Fibroblast of mammary gland (primary cell): ENCODE measurements at places on chromosomes 3 and 15.

- DNase-seq, result no peak
These were observed 59.8 kb upstream of the CACNA2D3 start for GRCh38 chr3:54062546-54062945.

DNA sequence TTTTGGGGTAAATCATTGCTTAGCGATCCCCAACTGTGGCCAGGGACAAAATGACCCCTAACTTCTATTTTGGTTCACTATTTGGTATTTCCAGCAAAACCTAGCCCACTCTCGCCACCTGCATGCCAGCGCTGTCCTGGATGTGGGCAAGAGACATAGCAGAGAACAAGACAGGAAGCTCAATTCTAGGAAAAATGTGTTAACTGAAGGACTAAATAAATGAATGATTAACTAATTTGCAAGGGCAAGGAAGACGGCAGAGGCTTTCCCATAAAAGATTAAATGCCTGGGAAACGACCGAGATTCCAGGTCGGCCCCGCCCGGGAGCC lies 408 bp downstream of the NICN1 start:
- DNase-seq, result no peak

DNA sequence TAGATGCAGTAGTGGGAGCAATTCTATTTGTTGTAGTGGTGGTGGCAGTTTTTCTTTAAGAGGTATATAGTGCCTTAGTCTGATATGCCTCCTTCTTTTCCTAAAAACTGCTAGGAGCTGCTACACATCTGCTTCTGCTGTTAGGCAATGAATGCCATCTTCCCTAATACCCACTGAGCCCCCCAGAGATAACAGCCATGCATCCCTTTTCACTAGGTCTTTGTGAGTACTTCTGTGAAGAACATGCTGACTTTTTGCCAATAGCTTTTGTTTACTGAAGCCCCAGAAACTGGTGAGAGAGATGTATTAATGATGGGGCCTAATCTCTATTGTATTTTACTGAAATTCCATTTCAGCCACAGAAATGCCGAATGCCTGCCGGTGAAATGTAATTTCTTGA lies 92.6 kb upstream of the CHL1 start:
- DNase-seq, result no peak

GRCh38 chr3:65146179-65146578 lies 458.4 kb upstream of the ADAMTS9 start:
- peak; percentile 26 for DNase-seq

GRCh38 chr3:169118666-169119370 lies 544.7 kb downstream of the MECOM start:
- DNase-seq, result peak; percentile 32

- DNase-seq, result no peak
These were observed 88.2 kb downstream of the RBPMS2 start for GRCh38 chr15:64687172-64687571.

- peak; percentile 78 for DNase-seq
These were observed 42.3 kb downstream of the NKIRAS1 start for GRCh38 chr3:23874359-23875112.

DNA sequence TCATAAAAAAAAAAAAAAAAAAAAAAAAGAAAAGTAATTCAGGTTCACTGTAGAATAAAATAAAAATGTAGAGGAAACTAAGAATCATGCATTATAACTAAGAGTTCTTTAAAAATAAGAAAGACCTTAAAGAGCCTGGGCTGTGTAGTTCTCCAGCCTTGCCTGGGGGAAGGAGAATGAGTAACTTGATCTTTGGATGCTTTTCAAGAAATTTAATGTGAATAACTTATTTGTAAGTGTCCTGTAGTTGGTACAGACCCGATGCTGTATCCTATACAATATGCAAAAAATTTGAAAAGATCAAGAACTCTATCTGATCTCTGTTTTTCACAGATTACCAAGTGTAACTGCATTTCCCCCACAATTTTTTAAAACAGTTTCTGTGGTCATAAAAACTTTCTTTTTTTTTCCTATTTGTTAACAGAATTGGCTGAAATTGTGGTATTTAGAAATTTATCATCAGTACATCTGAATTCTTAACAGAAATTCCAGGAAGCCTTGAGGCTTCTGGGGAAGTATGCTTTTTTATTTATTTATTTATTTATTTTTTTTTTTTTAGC lies 195.3 kb downstream of the THRB start:
- DNase-seq, result peak; percentile 46

DNA sequence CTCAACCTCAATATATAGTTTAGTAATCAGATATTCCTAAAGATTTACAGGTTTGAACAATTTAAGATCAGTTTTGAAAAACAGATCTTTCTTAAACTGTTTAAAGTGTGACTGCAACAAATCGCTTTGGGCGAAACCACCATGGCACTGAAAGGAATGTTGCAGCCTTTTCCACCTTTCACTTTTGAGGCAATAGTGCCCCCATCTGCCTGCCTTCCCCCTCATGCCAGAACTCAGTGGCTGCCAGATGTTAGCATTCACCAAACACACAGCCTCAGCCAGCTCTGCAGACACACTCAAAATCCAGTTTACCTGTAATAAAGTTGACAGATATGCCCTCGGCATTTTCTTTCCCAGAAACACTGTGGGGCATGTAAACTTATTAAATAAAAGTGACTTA lies 3.3 kb downstream of the LYSMD4 start:
- peak; percentile 42 for DNase-seq

DNA sequence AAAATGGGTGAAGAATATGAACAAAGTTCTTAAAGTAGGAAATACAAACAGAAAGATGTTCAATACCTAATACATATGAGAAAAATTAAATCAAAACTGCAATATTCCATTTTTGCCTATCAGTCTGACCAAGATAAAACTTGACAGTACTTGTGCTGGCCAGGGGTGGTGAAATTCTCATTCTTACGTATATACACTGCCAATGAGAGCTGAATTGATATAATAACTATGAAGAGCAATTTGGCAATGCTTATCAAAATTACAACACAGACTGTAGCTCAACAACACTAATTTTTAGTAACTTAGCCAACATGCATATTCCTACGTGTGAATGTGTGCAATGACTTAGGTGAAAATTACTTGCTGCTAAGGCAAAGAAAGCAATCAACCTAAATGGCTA lies 90.2 kb downstream of the SETD2 start:
- no peak for DNase-seq

DNA sequence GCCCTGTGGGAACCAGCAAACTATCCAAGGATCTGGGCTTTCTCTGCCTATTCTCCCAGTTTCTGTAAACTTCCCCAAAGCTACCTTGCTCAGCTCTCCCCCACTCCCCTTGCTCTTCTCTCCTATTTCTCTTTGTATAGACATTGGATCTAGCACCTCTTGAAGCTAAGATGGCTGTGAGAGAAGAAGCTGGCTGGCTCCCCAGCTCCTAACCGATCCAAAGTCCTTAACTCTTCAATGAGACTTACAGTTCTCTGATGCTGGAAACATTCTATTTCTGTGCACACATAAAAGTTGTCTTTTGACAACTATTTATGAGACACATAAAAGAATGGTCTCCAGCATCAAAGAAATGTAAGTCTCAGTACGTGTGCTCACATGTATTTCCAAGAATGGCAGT lies 70.6 kb upstream of the C3orf80 start:
- no peak for DNase-seq

DNA sequence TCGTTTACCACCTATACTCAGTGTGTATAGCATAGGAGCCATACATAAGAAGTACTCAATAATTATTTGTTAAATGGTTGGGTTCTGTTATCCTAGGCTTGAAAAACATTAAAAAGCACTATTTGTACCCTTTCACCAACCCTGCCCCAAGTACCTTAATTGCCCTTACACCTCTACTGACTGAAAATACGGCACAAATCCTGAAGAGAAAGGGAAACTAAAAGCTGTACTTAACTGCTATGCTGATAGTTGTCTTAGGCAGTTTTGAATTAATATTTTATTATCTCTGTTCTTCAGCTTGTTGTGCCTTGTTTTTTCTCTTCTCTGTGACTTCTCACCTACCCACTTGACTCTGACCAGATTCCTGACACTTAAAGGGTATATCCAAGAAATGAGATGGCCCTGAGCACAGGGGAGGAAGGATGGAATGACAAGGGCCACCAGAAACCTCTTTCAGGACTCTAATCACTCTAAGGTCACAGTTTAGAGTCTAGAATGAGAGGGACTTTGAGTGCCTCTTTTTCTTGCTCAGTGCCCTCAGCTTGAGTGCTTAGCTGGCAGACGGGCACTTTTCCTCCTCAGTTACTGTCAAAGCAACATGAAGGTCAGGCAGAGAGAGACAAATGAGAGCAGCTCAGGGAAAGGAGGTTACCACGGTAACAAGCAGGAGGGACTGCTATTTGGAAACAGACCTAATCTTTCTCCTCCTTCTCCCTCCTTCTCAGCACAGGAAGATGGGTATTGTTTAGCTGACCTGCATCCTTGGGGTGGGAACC lies 136.5 kb downstream of the ZNF609 start:
- peak; percentile 54 for DNase-seq

GRCh38 chr3:18795078-18795477 lies 353.2 kb upstream of the KCNH8 start:
- DNase-seq, result no peak

DNA sequence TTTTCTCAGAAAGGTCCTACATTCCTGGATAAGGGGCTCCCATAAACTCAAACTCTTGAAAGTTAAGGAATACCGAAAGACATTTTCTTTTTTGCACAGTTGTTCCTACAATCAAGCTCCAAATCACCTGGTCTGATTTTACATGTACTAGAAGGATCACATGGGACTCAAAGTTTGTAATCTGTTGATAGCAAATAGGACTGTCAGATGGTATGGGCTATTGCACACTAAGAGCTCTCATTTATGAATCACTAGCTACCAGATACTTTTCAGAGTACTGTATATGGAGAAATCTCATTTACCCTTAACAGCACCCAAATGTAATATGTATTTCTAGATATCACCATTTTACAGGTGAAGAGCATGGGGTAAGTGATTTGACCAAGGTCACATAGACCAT lies 49.5 kb upstream of the CMSS1 start:
- no peak for DNase-seq

DNA sequence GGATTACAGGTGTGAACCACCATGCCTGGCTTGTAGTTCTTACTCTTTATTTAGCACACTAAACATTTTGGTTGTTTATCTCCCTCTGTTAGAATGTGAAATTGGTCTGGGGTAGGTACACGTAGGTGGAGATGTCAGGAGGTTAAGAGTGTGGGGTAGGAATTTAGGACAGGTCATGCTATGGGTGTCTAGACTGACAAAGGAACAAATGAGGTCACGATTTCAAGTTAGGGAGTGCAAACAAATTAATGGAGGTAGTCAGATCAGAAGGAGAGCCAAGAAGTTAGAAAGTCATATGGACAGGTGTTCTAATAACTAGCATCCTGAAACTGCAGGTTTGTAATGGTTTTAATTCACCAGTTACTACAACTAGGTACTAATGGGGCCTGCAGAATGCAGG lies 19.8 kb downstream of the CDV3 start:
- no peak for DNase-seq

DNA sequence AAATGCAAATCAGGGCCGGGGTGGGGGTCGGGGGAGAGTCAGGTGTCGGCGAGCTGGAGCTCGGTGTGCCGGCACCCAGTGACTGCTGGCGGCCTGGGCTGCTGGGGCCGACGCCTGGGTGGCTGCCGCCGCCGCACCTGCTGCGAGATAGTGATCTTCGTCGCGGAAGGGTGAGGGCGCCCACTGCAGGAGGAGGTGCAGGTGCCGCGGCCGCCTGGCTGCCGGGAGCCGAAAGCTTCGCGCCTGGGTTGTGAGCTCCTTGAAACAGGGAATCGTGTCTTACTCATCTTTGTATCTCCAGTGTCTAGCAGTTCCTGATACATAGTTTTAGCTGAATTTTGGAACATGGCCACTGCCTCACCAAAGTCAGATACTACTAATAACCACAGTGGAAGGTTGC lies 64.0 kb upstream of the CPOX start:
- DNase-seq, result peak; percentile 9

DNA sequence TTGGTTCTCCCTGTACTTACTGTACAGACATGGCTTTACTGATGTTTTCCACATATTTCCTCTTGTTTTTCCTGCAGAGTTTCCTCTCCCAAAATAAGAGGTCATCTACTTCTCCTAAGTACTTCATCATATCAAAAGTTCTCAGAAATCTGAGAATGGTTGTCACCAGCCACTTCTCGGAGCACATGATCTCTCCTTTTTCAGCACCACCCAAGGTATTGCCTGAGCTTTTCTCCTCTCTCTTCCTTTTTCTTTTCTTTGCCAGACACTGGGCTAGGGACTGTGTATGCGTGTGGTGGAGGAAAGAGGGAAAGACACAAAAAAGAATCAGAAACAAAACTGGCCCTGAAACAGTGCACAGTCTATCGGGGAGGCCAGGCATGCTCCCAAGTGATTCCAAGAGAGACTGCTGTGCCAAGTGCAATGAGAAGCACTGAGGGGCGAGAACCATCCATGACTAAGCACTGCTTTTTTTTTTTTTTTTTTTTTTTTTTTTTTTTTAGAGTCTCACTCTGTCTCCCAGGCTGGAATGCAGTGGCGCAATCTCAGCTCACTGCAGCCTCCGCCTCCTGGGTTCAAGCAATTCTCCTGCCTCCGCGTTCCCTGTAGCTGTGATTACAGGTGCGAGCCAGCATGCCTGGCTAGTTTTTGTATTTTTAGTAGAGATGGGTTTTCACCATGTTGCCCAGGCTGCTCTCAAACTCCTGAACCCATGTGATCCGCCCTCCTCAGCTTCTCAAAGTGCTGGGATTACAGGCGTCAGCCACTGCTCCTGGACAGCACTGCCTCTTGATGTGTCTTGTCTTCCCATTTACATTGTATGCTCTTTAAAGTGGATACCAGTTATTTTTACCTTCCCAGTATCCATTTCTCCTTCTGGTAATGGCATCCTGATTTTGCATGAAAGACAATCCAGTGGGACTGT lies 194.0 kb upstream of the FEZF2 start:
- peak; percentile 91 for DNase-seq

GRCh38 chr15:72037321-72037720 lies 80.6 kb downstream of the MYO9A start:
- DNase-seq, result peak; percentile 28

- no peak for DNase-seq
These were observed 22.0 kb downstream of the SLC9A9 start for GRCh38 chr3:143826296-143826695.

GRCh38 chr15:82624008-82624407 lies 23.2 kb downstream of the CPEB1 start:
- no peak for DNase-seq

DNA sequence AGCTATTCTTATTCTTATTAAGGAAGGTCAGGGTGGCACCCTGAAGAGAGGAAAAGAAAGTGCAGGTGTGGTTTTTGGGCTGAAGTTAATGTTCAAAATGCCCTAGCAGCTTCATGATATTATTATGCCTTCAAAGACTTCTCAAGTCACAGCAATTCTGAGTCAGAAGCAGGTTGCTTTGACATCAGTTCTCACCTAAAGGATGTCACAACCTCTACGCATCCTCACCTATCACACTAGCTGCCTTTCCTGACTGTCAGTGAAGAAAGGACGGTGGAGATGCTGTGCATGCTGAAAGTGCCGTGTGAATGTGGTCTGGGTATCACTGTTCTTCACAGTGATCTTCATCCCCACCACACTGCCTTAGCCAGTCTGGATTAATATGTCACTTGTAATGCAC lies 49.6 kb downstream of the NPTN start:
- no peak for DNase-seq

- DNase-seq, result no peak
These were observed 261.3 kb upstream of the TLE3 start for GRCh38 chr15:70358871-70359647.
